CD4-positive, alpha-beta T cell treated with Interleukin-4 for 4 hours (primary cell): ENCODE measurements at places on chromosomes 12 and 14.
A peak's percentile ranks its signal among the peaks of the same experiment; 100 is the strongest.

DNA sequence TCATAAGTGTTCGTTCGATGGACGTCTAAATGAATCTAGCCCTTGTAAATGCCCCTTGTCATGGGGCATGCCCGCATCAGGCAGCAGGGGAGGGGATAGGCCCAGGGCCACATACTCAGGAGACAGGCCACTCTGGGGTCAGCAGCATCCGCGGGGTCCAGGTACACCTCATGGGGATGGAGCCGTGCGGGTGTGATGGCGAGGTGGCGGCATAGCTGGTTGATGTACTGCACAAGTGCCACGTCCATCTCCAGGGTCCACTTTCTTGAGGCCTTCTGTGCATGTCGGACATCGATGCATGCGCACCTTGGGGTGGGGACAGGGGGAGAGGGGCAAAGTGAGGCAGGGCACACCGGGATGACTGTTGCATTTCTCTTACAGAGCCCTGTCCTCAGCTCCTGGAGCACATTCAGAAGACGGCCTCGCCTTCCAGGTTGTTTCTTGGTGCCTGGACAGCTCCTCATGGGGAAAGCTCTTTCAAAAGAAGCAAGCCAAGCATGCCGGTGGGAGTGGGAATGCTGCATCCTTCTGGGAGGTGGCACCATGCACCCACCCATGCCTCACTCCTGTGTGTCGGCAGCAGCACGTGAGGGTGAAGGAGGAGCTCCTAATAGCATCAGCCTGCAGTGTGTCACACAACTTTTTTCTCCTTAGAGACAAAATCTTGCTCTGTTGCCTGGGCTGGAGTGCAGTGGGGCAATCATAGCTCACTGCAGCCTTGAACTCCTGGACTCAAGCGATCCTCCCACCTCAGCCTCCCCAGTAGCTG, 47.4 kb downstream of the TRAFD1 start:
- DNase-seq = no peak

DNA sequence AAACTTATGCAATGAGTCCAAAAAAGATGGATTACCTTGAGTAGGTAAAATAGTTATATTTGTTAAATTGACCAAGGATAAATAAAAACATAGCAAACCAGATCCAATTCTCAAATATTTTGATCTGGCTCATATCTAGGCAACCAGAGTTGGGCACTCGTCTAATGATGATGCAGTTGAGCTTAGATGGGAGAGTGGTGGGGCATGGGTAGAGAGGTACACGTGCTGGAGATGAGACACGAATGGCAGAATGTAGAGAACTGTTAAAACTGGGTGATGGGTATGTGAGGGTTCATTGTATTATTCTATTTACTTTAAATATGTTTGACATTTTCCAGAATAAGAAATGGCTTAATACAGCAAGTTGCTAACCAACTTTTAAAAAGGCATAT, 7.6 kb upstream of the RNF34 start:
- no peak for DNase-seq

- DNase-seq = no peak
These were observed 398 bp upstream of the MSRB3 start for GRCh38 chr12:65277994-65278575.

DNA sequence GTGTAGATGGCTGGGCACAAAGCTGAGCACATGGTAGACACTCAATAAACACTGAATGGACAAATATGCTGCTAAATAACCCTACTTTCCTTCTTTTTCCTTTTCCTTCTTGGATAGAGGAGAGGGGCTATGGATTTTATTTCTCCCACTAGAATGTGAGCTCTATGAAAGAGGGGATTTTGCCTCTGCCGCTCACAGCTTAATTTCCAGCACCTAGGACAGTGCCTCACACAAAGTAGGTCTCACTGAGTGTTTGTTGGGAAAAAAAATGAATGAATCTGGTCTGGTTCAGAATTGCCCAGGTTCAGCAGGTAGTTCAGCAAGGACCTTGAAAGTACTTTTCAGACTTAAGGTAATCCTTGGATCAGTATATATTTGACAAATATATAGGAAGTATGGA, 65.5 kb downstream of the WSCD2 start:
- DNase-seq = no peak

DNA sequence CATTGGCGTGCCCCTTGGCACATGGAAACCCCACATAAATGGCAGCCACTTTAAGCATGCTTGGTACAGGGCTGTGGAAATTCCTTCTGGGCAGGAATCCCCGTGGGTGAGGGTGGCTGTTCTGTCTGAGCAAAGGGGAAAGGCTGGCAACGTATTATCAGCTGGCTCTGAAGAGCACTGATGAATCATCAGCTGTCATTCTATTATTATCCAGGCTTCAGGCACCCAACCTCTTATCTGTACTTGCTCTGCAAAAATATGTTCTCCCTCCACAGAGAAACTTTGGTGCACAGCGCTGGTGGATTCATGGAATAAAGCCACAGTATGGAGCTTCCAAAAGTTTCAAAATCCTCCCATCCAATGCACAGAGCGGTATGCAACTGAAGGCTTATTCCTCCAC, 167.1 kb downstream of the TBX5 start:
- DNase-seq = no peak

- DNase-seq = no peak
These were observed 8.9 kb upstream of the SAV1 start for GRCh38 chr14:50676814-50677516.

DNA sequence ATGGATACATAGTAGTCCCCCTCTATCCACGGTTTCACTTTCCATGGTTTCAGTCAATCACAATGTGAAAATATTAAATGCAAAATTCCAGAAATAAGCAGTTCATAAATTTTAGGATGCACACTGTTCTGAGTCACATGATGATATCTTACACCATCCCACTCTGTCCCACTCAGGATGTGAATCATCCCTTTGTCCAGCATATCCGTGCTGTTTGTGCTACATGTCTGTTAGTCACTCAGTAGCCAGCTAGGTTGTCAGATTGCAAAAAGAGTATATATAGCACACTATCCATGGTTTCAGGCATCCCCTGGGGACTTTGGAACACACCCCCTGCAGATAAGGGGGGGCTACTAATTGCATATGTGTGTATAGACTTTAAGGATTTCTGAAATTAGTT, 8.1 kb upstream of the NAA30 start:
- DNase-seq = no peak

GRCh38 chr12:15446807-15447206, 124.5 kb downstream of the PTPRO start:
- DNase-seq = no peak

- DNase-seq = no peak
These were observed 14.2 kb downstream of the GZMH start for GRCh38 chr14:24595073-24595808.

DNA sequence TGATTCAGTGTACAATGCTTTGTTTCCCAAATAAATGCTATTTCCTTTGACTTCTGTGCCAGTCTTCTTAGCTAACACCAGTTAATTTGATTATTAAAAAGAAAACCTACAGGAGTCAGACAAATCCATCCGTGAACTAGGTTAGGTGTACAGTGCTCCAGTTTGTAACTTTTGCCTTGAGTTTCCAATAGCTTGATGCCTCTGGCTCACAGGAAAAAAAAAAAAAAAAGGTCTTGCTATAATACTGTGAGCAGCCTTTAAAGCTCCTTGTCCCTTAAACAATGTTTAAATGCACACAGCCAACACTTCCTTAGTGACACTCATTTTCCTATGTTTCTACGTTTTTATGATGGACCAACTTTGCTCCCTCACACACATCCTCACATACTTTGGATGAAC, 71.8 kb upstream of the TMX1 start:
- DNase-seq = no peak

GRCh38 chr12:115964626-115965025, 312.9 kb downstream of the MED13L start:
- no peak for DNase-seq

- DNase-seq = no peak
These were observed 64.2 kb downstream of the SPRING1 start for GRCh38 chr12:116673681-116674111.

GRCh38 chr12:123914726-123915333, 57.8 kb downstream of the CCDC92 start:
- DNase-seq = no peak

DNA sequence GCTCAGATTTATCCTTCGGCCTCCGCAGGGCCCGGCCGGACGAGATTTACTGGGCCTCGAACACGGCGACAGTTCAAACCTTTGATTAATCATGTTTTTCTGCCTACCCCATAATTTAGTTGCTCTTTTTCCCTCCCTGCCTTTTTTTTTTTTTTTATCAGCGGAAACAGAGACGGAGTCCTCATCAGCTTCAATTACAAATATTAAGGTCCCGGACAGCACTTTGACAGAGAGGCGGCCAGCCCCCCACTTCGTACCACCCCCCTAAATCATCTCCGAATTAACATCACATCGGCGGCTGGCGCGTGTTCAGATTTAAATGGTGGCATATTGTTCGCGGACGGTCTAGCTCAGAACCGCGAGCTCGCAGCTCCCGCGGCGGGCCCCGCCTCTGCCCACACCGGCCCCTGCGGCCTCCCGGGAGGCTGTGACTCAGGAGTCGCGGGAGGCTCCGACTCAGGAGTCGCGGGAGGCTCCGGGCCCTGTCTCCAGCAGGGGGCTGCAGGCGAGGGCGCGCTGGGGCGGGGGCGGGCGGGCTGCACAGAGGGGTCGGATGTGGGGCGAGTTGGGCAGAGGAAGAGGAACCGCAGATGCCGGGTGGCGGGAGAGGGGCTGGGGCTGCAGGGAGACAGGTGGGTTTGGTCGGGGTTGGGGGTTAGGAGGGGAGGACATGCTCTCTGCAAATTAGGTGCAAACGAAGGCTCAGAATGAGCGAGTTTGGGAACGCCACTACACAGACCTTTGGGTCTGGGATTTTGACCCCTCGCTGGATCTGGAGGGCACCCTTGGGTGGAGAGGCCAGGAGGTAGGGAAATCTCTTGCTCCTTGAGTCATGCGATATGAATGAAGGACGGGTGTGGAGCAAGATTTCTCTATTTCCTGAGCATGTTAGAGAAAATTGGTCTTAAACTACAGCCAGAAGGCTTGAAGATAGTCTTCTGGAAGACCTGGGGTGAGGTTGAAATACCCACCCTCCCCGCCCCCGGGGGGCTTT, 19.6 kb upstream of the ATP5MC2 start:
- DNase-seq = no peak

- DNase-seq = no peak
These were observed 1.9 kb downstream of the RIOX1 start for GRCh38 chr14:73492670-73493069.

GRCh38 chr14:24712374-24712773, 78.4 kb upstream of the GZMB start:
- DNase-seq = no peak

DNA sequence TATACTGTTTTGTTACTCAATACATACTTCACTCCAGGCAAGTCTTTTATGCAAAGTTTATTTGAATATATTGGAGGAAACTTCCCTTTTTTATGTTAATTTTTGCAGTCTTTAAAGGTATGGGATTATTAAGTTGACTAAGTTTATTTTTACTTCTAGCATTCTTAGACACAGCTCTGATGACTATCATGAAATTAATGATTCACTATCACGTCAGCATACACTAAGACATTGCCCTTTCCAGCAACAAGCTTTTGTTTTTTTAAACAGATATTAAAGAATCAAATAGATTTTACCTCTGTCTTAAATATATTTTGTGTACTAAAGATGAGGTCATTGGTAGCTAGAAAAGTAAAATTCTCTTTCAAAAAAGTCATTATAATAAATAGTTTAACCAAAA, 52.1 kb downstream of the DERA start:
- no peak for DNase-seq

GRCh38 chr14:103711516-103712431, 3.5 kb downstream of the XRCC3 start:
- no peak for DNase-seq

GRCh38 chr14:65731933-65732506, 319.5 kb downstream of the FUT8 start:
- DNase-seq = peak; percentile 5

GRCh38 chr14:28589792-28590191, 176.8 kb upstream of the FOXG1 start:
- DNase-seq = no peak

GRCh38 chr12:24012528-24012927, 63.1 kb upstream of the SOX5 start:
- DNase-seq = no peak

GRCh38 chr12:120468325-120468820, 1.2 kb downstream of the SRSF9 start:
- peak; percentile 15 for DNase-seq

DNA sequence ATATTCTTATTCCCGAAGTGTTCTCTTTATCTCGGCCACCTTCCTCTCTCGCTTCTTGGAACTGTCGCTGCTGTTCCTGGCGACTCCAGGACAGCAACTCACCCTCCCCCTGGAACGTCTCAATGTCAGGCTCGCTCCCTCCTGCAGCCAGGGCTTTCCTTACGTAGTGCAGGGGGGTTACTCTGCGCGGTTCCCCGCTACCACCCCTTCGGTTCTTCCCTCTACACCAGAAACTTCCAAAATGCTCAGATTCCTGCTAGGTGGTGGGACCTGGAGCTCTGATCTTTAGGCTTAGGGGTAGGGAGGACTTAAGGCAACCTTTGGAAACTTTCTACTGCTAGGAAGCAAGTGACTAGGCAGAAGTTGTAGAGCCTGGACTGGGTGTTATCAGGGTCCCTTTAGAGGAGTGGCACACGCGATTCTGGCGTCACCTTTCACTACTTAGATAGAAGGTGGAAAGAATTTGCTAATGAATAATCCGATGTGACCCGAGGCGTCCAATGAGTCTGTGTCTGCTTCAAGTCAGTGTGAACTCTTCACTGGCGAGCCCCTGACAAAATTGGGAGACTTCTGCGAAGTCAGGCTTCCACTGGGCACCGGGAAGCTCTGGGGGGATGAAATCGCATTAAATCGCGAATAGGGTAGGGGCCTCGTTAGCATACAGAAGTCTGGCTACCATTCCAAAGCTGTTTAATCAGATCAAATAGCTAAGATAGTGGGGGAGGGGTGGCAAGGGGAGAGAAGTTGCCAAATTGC, 900 bp upstream of the DPF3 start:
- no peak for DNase-seq

DNA sequence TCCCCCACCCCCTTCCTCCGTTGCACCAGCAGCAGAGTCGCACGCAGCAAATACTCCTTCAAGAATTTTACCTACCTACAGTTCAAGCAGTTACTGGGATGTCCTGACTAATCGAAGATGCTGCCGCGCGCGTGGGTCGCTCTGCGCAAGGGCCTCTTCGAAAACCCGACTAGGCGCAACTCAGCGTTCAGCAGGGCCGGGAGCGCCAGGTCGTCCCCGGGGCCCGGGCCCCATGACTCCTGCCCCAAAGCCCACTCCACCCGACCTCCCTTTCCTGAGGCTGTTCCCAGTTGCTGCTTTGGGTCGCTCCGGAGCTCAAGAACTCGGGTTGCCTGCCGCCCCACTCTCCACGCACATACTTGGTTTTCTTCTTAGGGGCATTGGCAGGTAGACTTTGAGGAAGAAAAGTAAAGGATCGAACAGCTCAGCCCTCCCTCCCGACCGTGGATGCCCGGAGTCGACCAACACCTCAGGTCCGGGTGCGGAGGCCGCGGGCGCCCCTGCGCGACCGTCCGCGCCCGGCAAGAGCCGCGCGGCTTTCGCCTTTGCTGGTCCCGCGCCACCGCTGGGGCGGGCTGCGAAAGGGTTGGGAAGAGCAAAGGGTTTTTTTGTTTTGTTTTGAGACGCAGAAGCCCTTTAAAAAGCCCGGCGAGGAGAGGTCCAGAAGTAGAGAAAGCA, 1.9 kb downstream of the BMP4 start:
- no peak for DNase-seq

GRCh38 chr14:78834766-78835451, 664.7 kb downstream of the NRXN3 start:
- DNase-seq = no peak

GRCh38 chr14:102630881-102631280, 38.4 kb downstream of the RCOR1 start:
- no peak for DNase-seq
